Small intestine (tissue), 16 donors: ENCODE measurements at places on chromosomes 11 and 22. TPM values are rescaled to one million over a fixed set of nuclear protein-coding genes. Genes with fewer than 3 reads are reported as not detected.

HBD gene
- not detected for polyA plus RNA-seq

GRCh38 chr11:114563077-114563476 is 3.4 kb upstream of the NXPE1 start:
- no peak overlapping the region for H3K4me3 ChIP-seq
- no peaks in the 10 kb centered on the region for H3K27me3 ChIP-seq
- H3K27ac ChIP-seq = no peak overlapping the region
- DNase-seq = peak; percentile 20
- no peaks in the 10 kb centered on the region for H3K36me3 ChIP-seq

DNA sequence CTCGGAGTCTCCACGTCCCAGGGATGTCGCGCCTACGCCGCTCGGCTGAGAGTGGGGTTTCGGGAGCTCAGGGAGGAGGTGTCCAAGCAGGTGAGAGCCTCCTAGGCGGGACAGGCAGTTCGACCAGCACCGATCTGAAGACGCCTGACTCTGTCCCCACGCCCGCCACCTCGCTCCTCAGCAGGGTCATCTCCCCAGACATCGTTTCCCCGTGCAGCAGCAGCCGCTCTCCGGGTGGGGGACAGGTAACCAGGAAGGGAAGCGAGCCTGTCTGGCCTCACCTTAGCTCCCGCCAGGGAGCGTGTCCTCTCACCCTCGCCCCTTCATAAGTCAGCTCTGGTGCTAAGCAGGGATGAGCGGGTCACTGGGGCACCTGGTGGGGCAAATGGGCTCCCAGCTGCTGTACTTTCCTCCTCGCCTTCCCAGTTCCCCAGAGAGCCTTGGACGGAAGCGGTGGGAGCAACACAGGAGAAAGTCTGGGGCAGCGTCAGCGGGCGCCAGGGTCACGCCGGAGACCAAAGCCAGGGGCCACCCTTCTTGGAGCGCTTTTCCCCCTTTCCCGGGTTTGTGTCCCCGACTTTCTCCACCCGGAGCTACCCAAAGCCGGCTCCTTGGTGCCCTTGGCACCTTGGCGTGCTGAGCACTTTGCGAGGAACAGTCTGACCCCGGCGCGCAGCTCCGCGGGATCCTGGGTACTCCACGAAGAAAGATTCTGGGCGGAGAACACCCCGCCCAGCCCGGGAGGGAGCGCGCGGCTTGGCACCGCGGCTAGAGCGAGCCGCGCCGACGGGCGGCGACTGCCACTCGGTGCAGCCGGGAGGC is 1.6 kb downstream of the SPON1 start:
- DNase-seq = peak; percentile 71
- H3K36me3 ChIP-seq = no peaks in the 10 kb centered on the region
- peak overlapping the region; percentile 82 for H3K27ac ChIP-seq
- H3K4me1 ChIP-seq = peaks cover 5% of the 10 kb centered on the region
- peak overlapping the region; percentile 68 for H3K4me3 ChIP-seq

DNA sequence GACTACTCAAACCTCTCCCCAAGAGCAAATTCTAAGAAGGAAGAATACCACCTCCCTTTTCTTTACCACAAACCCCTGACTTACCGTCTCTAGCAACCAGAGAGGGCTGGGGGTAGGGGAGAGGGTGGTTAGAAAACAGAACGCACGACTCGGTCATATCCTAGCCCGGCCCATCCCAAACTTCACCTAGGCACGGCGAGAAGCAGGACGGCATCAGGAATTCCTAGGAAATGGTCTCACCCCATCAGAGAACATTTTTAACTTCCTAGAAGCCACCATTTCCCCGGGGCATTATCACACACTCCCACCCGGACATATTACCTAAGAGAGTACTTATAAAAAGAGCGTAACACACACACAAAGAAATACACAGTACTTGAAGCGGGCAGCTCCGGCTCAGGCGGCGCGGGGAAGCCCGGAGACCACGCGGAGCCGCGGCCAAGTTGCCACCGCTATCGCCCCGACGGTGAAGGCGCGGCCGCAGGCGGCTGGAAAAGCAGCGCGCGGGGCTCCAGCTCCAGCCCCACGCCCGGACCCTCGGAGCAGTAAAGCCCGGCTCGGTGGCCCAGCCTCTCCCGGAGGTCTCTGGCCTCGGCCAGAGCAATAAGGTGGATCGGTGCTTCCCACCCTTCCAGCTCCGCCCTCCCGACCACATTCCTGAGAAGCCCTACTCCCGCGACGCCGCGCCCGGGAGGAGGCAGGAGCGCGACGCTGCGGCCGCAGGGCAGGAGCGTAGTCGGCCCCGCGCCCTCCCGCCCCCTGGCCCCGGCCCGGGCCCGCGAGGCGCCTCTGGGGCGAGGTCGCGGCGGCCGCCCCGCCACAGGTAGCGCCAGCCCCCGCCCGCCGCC is 878 bp downstream of the RRAS2 start:
- peak; percentile 69 for DNase-seq
- peak overlapping the region; percentile 83 for H3K27ac ChIP-seq
- H3K4me1 ChIP-seq = peaks cover 4% of the 10 kb centered on the region
- no peaks in the 10 kb centered on the region for H3K27me3 ChIP-seq

GRCh38 chr22:18144105-18144504 is 5.9 kb upstream of the USP18 start:
- H3K27me3 ChIP-seq = no peaks in the 10 kb centered on the region
- peaks cover 15% of the 10 kb centered on the region for H3K4me1 ChIP-seq
- no peaks in the 10 kb centered on the region for H3K36me3 ChIP-seq
- H3K27ac ChIP-seq = no peak overlapping the region

ESRRA gene
- 85.1 TPM for polyA plus RNA-seq

DNA sequence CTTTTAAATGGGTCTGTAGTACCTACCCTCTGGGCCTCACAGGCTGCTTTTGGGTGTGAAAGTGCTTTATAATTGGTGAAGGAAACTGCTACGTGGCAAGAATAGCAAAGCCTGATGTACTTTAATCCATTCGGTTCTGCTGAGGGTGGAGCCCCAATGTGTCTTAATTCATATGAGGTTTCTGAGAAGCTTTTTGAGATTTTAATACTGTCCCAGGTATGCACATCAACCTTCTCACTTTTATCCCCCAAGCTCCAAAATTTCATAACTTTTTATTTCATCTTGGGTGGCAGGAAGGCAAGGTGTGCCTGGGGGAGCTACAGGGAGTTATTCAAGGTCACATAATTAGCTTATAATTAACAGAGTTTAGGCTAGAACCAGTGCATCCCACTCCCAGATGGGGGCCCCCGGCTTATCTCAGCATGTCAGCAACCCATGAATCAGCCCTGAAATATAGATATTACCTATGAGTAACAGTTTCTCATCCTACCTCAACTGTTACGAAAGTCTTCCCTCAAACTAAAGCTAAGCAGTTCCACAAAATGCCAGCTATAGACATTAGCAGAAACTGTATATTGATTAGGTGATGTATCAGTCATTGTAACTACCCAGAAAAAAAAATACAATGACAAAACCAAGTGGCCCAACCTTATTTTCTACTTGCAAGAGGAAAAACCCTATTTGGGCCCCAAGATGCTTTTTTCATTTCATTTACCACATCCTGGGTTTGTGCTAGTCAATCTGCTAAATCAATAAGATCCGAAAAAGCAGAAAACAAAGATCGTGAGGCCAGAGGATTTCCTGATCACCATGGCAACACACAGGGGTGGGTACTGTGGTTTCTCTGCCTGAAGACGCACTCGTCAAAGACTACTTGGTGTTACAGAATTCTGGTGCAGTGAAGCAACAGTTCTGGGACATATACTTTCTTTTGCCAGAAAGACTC is 26.7 kb downstream of the CD44 start:
- H3K4me1 ChIP-seq = no peaks in the 10 kb centered on the region
- peaks cover 3% of the 10 kb centered on the region for H3K36me3 ChIP-seq
- no peaks in the 10 kb centered on the region for H3K27me3 ChIP-seq
- H3K4me3 ChIP-seq = no peak overlapping the region
- peak overlapping the region; percentile 69 for H3K27ac ChIP-seq

AP5B1 gene
- 8.6 TPM for polyA plus RNA-seq

DNA sequence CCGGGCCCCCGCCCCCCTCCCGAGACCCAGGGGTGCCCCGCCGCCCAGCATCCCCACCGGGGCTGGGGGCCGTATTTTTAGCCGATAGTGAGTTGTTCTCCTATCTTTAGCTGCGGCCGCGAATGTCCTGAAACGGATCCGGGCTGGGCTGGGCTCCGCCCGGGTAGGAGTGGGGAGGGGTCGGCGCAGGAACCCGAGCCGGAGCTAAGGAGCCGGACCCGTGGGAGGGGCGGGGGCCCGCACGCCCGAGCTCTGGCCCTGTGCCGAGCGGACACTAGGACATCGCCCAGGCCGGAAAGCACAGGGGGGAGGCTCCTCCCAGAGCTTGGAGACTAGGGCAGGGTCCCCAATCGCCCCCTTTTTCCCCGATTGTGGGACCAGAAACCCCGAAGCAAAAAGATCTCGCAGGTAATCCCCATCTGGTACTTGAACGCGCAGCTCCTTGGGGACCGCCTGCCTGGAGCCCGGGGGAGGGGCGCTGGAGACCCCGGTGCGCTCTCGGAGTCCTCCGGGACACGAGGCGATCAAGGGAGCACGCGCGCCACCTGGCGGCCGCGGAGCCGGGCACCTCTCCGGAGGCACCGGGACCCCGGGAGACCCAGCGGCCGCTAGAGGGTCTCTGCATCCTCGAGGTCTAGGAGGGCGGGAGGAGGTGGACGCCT is 669 bp downstream of the CDC42EP2 start:
- no peaks in the 10 kb centered on the region for H3K36me3 ChIP-seq
- no peaks in the 10 kb centered on the region for H3K4me1 ChIP-seq
- DNase-seq = peak; percentile 91
- H3K27me3 ChIP-seq = no peaks in the 10 kb centered on the region
- H3K27ac ChIP-seq = peak overlapping the region; percentile 94

IL17REL gene
- polyA plus RNA-seq = not detected

RAB36 gene
- polyA plus RNA-seq = not detected

GRCh38 chr11:16114431-16114830 is 241.9 kb downstream of the SOX6 start:
- no peaks in the 10 kb centered on the region for H3K27me3 ChIP-seq
- DNase-seq = no peak
- H3K4me3 ChIP-seq = no peak overlapping the region
- H3K4me1 ChIP-seq = no peaks in the 10 kb centered on the region
- peaks cover 3% of the 10 kb centered on the region for H3K36me3 ChIP-seq
- no peak overlapping the region for H3K27ac ChIP-seq

DNA sequence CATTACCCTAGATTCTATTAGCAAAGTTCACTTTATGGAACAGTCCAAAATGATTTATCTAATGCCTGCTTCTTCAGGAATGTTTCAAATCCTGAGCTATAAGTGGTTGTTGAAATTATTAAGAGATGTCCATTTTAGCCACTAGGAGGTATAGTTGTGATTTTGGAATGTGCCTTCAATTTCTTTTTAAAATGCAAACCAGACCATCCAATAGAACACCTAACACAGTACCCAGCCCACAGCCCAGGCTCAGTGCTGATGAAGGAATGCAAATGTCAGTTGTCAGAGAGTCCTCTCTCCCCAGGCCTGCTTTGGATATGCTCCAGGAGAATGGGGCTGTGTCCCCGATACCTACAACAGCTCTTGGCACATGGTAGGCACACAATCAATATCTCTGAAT is 85.8 kb upstream of the E2F8 start:
- no peak overlapping the region for H3K4me3 ChIP-seq
- H3K27me3 ChIP-seq = no peaks in the 10 kb centered on the region
- H3K27ac ChIP-seq = no peak overlapping the region
- no peaks in the 10 kb centered on the region for H3K4me1 ChIP-seq
- H3K36me3 ChIP-seq = no peaks in the 10 kb centered on the region
- no peak for DNase-seq

DNA sequence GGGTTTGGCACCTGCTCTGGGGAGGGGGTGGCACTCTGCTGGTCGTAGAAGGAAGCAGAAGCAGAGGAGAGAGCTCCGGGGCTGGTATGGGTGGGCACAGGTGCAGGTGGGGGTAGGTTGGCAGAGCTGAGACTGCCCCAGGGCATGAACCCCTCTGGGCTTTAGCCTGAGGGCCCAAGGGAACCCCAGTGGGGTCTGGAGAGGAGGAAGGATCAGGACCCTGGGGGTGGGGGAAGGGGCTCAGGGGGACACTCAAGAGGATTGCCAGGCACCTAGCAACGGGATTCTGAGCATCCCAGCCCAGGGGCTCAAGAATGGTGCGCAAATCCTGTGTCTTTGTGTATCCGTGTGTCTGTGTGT is 6.3 kb downstream of the ALDH3B2 start:
- no peaks in the 10 kb centered on the region for H3K36me3 ChIP-seq
- no peaks in the 10 kb centered on the region for H3K27me3 ChIP-seq
- H3K4me1 ChIP-seq = peaks cover 5% of the 10 kb centered on the region
- DNase-seq = no peak

DNA sequence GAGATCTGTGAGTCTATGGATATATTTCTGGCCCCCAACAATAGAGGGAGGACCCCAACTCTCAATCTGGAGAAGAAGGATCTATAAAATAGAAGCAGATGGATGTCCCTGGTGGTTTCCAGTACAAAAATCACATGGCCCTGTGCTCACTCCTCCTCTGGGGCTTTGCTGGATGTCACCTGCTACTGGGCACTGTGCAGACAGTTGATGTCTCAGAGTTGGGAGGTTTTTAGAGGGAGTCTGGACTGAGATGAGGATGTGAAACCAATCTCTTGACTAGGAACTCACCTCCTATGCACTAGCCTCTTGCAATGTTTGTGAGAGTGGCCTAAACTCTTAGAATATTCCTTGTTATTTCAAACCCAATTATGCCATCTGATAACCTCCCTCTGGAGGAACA is 107.2 kb downstream of the SCN3B start:
- no peak overlapping the region for H3K27ac ChIP-seq
- no peaks in the 10 kb centered on the region for H3K36me3 ChIP-seq
- no peak overlapping the region for H3K4me3 ChIP-seq
- no peaks in the 10 kb centered on the region for H3K27me3 ChIP-seq
- no peak for DNase-seq
- H3K4me1 ChIP-seq = no peaks in the 10 kb centered on the region

SLC43A1 gene
- polyA plus RNA-seq = 0.67 TPM

DNA sequence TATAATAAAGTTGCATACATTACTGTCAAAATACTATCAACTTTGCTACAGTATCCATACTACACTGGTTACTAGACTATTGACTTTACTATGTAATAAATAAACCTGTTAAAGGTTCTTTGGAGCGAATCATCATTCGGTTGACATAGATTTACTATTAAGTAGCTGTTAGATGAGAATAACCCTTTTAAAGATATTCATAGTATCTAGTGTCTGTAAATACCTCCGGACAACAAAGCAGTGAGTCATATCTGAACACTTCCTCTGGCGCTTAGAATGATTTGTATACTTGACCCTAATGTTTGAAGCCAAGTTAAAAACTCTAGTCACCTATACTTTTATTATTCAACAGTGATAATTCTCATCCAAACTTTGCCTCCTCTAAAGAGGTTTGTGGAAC is 84.7 kb downstream of the MSANTD4 start:
- H3K27ac ChIP-seq = no peak overlapping the region
- no peaks in the 10 kb centered on the region for H3K36me3 ChIP-seq
- H3K27me3 ChIP-seq = peaks cover 2% of the 10 kb centered on the region
- no peak for DNase-seq
- H3K4me3 ChIP-seq = no peak overlapping the region
